ENCODE measurements at places on chromosomes 5 and 9.
A peak's percentile ranks its signal among the peaks of the same experiment; 100 is the strongest.

DNA sequence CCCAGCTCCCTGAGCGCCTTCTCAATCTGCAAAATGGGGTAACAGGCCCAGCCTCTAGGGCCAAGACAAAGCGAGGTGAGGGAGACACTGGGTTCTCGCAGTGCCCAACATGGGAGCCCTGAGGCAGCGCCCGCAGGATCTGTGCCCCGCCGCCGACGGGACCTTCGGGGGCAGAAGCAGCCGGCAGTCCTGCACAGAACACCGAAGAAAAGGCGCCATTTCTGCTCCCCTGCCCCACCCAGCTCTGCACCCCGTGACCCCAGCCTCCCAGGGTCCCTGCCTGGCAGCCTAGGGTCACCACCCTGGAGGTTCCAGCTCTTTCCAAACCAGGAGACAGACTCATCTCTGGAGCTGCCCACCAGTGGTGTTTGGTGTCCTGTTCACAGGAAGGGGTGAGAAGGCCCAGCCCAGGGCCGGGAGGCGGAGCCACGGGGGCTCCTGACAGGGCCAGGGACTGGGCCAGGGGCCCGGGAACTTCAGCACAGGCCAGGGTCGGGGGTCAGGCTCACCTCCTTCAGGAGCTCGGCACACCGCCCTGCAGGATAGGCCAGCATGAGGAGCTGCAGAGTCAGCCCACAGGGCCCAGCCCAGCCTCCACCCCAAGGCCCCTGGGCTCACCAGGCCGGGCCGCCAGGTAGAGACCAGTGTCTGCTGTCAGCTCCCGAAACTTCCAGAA, 3.3 kb downstream of the LCN8 start:
- no peak for DNase-seq

- DNase-seq, result no peak
Measured at GRCh38 chr9:127116957-127117356, 5.5 kb downstream of the ANGPTL2 start.

- no peak for DNase-seq
Measured at GRCh38 chr9:28032268-28032590, 458.9 kb upstream of the C9orf72 start.

GRCh38 chr9:72006501-72006900, 53.9 kb downstream of the C9orf57 start:
- DNase-seq, result no peak

GRCh38 chr5:35974570-35974969, 16.6 kb downstream of the UGT3A1 start:
- DNase-seq, result no peak

- DNase-seq, result no peak
Measured at GRCh38 chr5:61048534-61048933, 103.5 kb downstream of the NDUFAF2 start.

DNA sequence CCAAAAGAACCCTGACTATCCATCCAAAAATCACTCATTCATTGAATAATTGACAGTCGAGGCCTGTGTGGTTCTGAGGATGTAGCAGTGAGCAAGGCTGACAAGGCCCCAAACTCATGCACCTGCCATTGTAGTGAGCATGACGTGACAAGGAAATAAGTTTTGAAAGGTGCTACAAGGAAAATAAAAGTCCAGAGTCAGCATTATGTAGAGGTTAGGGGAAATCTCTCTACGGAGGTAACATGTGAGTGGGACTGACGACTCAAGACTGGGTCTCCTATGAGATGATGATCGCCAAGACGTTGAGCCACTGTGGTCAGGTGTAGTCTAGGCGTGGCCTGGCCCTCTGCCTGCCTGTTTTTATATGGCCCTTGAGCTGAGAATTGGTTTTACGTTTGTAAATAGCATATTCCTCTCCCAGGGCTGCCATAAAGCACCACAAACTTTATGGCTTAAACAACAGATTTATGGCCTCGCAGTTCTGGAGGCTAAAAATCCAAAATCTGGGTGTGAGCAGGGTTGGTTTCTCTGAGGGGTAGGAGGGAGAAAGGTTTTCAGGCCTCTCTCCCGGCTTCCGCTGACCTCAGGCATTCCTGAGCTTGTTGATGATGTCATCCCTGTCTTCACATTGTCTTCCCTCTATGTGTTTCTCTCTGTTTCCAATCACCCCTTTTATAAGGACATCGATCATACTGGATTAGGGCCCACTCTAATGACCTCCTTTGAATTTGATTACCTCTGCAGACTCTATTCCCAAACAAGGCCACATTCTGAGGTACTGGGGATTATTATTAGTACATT, 206.4 kb upstream of the EGFLAM start:
- no peak for DNase-seq

- no peak for DNase-seq
Measured at GRCh38 chr5:14855366-14855765, 16.2 kb downstream of the ANKH start.

DNA sequence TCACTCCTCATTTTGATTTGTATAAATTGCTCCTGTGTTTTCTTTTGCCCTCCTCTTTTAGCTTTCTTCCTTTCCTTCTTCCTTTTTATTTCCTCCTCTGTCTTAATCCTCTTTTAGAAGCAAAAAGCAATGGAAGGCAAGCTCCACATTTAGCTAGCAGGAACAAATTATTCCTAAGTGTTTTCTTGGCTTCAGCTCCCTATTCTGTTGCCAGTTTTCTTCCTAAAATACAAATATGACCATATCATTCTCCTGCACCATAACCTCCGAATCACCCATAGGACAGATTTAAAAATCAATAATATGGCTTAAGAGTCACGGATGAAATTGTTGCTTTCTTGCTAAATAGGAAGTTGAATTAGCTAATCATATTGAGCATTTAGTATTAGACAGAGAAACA, 49.4 kb downstream of the GRIN3A start:
- DNase-seq, result no peak

DNA sequence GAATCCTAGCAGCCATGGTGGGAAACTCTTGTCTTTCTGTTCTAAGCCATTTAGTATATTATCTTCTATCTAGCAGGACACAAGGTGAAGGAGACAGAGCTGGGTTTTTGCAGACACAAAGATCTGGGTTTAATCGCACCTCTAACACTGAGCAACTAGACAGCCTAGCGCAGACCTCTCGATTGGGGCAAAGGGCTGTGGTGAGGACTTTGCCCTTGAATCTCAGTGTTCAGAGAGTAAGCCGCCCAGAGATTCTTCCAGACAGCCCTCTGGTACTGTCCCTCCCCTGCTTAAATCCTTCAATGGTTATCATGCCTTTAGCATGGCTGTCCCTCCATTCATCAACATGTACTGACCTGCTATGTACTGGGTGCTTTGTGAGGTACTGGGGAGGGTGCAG, 128.1 kb downstream of the CRB2 start:
- no peak for DNase-seq

DNA sequence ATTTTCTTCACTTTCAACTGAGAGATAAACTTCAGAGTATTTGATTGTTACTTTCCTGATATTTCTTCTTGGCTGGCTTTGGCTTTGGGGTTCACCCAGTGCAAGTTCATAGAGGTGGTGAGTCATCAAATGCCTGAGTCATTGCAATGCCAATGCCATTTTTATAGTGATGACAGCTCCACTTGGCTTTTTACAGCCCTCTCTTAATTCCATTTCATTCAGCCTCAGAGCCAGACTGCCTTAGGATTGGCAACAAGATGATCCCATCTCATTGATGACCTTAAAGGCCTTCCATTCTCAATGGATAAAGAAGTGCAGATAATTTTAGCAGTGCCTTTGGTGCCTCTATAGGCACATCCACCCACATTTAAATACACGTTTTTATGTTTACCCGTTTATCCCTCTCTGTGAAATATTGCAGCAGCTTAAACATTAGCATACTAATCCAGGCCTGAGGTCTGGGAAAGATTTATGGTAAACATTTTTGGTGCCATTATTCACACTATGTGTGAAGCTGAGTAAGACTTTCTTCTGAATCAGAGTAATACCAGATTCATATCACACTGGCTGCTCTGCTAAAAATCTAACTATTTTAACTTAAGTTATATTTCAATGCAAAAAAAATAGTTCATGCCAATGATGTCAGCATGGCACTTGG, 88.9 kb upstream of the TYRP1 start:
- no peak for DNase-seq

GRCh38 chr5:16744164-16744880, 127.5 kb upstream of the RETREG1 start:
- DNase-seq, result no peak

DNA sequence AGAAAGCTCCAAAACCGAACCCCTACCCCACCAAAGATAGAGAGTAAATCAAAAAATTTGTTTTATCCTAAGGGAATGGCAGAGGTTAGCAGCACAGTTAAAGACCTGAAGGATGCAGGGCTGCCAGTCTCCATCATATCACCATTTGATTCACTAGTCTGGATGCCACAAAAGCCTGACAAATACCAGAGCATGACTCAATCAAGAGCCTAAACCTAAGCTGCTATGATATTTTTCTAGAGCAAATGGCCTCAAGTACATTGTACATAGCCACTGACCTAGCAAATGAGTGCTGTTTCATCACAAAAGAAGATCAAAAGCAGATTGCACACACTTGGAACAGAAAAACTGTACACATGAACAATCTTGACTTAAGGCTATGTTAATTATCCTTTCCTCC, 48.0 kb downstream of the DPYSL3 start:
- DNase-seq, result no peak

DNA sequence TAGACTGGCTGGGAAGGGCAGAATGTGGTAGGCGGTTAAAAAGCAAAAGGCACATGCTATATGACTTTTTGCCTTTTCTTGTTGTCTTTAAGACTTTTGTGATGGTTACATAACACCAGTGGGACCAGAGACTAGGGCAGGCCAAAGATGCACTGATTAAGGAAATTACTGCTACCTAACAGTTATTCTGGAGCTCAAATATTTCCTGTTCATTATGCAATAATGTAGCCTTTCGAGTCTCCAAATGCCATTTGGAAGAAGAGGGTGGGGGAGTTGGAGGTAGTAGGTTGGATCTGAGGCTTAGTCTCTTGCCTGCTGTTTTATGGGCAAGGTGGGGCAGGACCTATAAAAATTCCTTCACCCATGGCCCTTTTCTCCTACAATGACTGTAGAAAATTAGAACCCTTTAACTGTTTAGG, 51.7 kb downstream of the SH3GL2 start:
- no peak for DNase-seq

- peak; percentile 41 for DNase-seq
Measured at GRCh38 chr5:34655354-34655991, 655 bp upstream of the RAI14 start.

GRCh38 chr5:10747678-10748622, 13.1 kb downstream of the DAP start:
- no peak for DNase-seq

GRCh38 chr5:94461131-94461530, 157.3 kb downstream of the KIAA0825 start:
- DNase-seq, result no peak

DNA sequence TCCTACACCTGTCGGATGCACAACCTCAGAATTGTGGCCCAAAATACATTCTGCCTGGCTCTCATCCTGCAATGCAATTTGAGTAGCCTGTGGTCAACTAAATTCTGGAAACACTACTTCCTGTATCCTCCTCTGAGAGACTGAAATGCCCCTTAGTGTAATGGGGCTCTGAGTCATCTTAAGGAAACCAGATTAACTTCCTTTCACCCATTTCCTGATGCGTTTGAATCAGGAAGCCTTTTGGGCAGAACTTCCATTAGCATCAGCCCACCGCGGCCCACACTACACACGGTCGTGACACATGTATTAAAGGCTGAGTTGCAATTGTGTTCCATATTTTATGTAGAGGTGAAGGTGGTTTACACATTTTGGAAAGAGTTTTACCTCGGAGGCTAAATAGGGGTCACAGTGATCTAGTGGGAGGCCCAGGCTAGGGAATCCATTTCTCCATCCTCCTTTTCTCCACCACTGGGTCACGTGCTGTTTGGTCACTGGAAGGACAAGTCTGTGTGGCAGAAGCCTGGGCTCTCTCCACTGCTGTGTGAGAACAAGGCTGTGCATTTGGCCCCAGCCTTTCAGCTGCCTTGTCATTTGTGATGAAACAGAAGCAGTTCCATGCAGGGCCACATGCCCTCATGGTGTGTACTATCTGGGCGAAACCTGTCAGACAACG, 55.9 kb downstream of the DAP start:
- DNase-seq, result peak; percentile 61

GRCh38 chr5:91142819-91143218, 240.3 kb downstream of the ARRDC3 start:
- no peak for DNase-seq

DNA sequence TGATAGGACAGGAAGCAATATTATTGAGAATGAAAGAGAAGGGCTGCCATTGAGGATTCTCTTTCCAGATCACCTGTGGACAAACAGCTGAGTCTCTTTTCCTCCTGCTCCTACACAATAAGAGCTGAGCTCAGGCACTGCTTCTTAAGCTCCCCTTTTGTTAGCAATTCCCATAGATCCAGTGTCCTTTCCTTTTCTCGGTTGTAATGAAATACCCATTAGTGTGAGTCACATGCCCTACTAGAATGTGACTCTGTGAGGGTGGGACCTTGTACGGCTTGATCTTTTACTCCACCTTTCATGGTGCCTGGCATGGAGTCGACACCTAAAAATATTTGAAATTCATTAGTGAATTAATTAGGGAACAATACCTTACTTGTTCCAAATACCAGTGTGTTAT, 269.2 kb downstream of the NR3C1 start:
- DNase-seq, result no peak

GRCh38 chr9:134726722-134727034, 85.1 kb downstream of the COL5A1 start:
- DNase-seq, result no peak

DNA sequence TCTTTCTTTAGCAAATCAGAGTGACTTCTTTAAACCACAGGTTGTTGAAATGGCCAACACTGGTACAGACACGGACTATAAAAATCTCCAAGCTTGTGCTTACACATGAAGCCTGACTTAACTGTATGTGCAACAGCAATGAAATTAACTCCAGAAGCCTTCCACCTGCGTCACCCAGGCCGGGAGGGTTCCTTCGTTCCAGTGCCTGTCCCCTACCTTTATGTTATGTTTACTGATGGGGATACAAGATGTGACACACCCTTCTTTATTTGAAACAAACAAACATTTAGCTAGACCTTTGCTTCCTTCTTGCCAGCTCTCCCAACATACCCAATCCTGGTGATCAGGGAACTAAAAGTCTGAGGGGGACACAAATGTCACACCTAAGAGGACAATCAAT, 66.0 kb downstream of the GOLPH3 start:
- DNase-seq, result no peak

DNA sequence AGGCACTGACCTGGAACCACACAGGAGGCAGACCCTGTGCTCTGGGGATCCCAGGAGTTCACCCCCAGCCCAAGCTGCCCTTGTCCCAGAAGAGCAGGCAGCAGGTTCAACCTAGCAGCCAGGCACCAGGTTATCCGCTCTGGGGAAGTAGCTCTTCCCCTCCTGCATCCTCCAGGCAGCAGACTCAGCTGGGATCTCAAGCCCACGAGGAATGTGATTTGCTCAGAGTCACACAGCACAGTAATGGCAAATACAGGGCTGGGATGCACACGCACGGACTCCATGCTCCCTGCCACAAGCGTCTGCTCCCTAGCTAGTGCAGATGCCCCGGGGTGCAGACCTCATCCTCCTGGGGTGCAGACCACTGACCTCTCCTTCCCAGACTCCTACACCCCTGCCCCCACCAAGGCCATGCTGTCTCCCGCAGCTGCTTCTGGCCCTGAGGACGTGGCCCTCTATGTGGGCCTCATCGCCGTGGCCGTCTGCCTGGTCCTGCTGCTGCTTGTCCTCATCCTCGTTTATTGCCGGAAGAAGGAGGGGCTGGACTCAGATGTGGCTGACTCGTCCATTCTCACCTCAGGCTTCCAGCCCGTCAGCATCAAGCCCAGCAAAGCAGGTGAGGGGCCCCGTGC, 25.5 kb downstream of the HK3 start:
- DNase-seq, result no peak
